Thyroid gland (tissue), 4 donors: ENCODE measurements at places on chromosomes 7 and 10.

DNA sequence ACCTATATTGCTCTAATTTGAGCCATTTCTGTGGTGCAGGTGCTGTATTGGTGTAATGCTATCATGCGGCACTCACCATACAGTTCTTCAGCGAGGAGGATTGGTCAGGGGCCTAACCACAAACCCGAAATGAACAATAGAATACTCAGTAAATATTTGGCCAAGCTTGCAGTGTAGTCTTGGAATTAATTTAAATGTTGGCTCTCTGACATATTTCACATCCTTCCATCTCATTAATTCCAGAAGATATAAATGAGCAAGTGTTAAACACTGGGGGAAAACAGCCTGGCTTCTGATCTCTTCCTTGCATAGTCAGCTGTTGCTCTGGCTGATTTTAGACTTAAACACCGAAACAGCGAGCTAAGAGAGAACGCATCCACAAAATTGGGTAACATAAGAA is 663.1 kb upstream of the GHITM start:
- no peaks in the 10 kb centered on the region for H3K4me1 ChIP-seq
- H3K4me3 ChIP-seq, result no peak overlapping the region
- H3K36me3 ChIP-seq, result no peaks in the 10 kb centered on the region
- H3K27me3 ChIP-seq, result no peaks in the 10 kb centered on the region

DNA sequence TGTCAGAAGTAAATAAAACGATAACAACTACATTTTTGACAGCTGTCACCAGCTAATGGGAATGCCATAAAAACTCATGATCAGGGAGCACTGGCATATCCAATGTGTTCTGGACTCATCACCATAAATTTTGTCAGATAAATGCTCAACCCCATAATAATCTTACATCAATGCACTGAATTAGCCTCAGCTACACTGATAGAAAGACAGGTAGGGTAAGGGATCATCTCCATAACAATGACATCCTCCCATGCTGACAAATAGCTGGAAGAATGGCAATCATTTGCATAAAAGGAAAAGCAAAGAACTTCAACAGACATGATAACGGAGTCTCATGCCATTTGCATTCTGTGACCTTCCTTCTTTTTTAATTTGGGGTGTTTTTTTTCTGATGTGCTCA is 352.8 kb upstream of the PFKP start:
- H3K27me3 ChIP-seq, result no peaks in the 10 kb centered on the region
- no peaks in the 10 kb centered on the region for H3K4me1 ChIP-seq
- H3K27ac ChIP-seq, result no peak overlapping the region
- DNase-seq, result no peak

DNA sequence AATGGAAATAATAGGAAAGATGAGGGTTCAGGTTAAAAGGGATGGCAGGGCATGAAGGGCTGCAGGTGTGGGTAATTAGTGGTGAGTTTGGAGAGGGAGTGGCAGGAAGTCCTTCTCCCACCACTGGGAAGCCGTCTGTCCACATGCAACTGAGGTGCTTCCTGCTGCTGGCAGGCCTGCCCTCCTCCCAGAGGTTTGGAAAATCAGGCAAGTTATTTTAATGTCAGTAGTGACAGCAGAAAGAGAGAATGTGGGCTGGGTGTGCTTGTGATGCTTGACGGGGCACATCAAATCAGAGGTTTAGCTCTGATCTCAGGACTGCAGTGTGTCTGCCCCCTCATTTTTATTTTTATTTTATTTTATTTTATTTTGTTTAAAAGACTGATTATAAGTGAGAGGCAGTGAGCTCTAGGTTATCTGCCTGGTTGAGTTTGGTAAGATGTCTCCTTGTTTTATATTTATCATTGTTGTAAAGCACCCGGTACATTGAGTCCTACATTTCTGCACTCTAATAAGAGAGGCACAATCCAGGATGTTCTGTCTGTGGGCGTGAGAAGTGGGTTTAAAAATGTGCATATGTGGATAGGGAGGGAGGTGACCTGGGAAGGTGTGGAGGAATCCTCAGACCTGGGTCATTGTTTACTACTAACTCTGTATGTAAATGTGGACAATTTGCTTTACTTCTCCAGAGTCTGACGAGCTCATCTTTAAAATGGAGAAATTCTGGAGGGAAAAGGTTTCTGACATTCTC is 504.4 kb downstream of the LRMDA start:
- peak; percentile 9 for DNase-seq
- peaks cover 9% of the 10 kb centered on the region for H3K4me1 ChIP-seq
- no peak overlapping the region for H3K27ac ChIP-seq

- H3K27me3 ChIP-seq, result no peaks in the 10 kb centered on the region
- no peak overlapping the region for H3K27ac ChIP-seq
- no peak overlapping the region for H3K4me3 ChIP-seq
- peaks cover 5% of the 10 kb centered on the region for H3K36me3 ChIP-seq
These were observed 145.0 kb downstream of the LRRC4 start for GRCh38 chr7:127886248-127886647.

DNA sequence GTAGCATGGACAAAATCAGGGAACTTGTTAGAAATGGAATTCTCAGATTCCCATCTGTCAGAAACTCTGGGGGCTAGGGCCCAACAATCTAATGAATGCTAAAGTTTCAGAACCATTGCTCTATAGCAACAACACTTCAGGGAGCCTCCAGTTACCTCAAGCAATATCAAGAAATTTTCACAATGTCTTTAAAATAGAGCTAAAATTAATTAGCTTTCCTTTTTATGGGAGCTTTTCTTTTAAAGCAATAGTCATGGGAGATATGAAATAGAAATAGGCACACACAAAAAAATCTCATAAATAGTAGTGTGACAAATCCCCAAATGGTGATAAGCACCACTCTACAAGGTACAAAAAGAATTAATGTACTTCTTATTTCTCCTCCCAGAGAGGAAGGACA is 80.9 kb downstream of the AASS start:
- H3K27ac ChIP-seq, result no peak overlapping the region
- H3K4me3 ChIP-seq, result no peak overlapping the region
- H3K36me3 ChIP-seq, result no peaks in the 10 kb centered on the region
- no peaks in the 10 kb centered on the region for H3K27me3 ChIP-seq
- H3K4me1 ChIP-seq, result no peaks in the 10 kb centered on the region
